ENCODE measurements at places on chromosomes 5 and 9.
A peak's percentile ranks its signal among the peaks of the same experiment; 100 is the strongest.

GRCh38 chr5:103590221-103590620, 27.6 kb upstream of the NUDT12 start:
- no peak for DNase-seq

- no peak for DNase-seq
Observed at GRCh38 chr5:73633060-73633459, 7.1 kb downstream of the ARHGEF28 start.

GRCh38 chr5:133757396-133757945, 145.1 kb upstream of the FSTL4 start:
- no peak for DNase-seq

DNA sequence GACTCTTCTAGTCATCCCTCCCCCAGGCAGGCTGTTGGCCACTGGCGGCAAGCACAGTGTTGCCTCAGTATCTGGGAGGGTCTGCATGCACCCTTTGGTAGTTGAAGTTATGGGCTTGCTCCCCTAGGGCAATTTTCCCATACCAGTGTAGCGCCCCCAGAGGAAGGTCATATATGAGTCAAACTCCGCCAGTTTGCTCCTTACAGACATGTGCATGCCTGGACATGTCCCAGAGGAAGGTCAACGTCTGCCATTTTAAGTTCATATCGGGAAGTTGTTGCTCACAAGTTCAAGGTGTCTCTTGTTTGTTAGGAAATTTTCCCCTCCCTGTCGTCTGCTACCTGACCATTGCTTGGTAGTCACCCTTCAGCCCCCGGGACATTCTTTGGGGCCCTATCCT, 51.3 kb upstream of the MROH2B start:
- DNase-seq = no peak

DNA sequence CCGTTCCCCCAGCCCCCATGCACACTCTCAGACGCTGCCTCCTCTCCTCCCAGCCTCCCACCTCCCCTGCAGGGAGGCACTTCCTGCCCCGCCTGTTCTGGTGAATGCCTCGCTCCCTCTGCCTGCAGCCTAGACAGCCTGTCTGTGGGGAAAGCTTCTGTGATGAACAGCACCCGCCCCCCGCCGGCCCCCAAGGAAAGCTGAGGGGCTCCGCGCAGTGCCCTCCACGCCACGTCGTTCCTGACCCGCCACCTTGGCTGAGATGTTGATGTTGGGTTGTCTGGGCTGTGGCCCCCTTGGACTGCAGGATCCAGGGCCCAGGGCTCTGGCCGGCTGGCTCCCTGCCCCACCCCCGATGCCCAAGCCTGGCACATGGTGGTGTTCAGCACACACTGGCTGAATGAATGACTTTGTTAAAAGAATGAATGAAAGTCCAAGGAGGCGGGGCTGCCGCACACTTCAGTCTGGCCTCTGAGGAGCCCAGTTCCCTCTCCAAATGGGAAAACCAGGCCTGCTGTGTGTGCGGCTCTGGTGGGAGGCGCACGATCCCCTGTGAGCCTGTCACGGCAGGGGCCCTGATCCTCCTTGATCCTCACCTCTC, 2.1 kb upstream of the MYMK start:
- no peak for DNase-seq

GRCh38 chr5:54832045-54832444, 153.3 kb downstream of the ESM1 start:
- DNase-seq = no peak

DNA sequence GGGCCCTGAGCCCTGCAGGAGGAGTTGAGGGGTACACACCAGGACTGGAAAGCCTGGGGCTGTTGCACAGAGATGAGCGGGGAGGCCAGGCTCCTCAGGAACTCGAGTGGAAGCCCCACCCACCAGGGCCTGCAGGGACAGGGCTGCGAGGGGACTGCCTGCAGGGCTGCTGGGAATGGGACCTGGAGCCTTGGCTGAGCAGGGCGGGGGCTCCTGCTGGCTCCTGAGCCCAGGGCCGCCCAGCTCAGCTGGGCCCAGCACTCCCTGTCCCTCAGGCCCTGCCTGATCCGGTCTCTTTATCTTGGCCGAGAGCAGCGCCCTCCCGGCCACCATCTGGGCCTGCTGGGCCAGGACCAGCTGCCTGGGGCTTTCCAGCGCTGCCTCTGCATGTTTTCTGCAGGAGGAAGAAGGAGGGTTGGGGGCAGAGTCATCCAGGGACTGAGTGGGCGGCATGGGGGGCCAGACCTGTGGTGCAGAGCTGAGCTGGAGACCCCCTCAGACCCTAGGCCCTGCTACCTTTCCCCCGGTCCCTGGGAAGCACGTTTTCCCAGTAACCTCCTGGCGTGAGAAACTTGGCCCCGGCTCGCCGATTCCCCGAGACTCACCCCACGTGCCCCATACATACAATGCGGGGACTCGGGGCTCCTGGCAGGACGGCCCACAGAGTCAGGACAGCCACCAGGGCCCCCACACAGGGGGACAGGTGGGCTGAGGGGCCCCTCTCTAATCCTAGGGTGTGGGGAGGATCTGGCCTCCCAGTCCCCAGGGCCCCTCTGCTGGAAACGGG, 9.4 kb downstream of the LCN12 start:
- no peak for DNase-seq

GRCh38 chr5:59786334-59786805, 107.2 kb downstream of the PDE4D start:
- no peak for DNase-seq

DNA sequence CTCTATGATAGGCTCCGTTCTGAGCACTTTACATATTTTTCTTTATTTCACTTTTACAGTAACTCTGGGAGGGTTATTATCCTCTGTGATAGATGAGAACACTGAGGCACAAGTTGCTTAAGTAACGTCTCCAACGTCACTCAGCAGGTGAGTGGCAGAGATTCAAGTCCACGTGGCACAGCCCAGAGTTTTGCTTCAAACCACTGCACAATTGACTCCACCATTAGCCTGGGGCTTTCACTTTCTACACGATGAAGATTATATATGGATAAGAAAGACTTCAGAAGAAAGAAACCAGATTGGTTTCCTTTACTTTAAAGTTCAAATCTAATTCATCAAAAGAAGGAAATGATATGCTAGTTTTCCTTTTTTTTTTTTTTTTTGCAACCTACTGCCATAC, 245.9 kb downstream of the SYK start:
- DNase-seq = peak; percentile 12

DNA sequence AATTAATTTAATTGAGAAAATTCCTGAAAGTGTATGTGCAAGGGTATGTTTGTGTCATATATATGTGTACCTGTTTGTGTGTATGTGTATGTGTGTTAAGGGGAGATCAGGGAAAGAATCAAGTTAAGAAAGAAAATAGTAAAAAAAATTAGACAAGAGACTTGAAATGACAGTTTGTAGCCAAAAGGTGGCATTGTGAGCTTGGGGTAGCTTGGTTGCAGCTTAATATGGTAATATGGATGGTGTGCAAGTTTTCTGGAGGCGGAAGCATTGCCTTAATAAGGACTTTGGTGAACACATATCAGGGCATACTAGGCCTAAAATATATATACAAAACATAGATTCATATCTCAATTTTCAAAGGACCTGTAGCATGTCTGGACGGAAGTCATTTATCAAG, 129.9 kb downstream of the INSYN2B start:
- no peak for DNase-seq

GRCh38 chr5:135313946-135314345, 85.1 kb downstream of the MACROH2A1 start:
- DNase-seq = no peak

GRCh38 chr5:14225173-14225834, 82.2 kb downstream of the TRIO start:
- DNase-seq = no peak

DNA sequence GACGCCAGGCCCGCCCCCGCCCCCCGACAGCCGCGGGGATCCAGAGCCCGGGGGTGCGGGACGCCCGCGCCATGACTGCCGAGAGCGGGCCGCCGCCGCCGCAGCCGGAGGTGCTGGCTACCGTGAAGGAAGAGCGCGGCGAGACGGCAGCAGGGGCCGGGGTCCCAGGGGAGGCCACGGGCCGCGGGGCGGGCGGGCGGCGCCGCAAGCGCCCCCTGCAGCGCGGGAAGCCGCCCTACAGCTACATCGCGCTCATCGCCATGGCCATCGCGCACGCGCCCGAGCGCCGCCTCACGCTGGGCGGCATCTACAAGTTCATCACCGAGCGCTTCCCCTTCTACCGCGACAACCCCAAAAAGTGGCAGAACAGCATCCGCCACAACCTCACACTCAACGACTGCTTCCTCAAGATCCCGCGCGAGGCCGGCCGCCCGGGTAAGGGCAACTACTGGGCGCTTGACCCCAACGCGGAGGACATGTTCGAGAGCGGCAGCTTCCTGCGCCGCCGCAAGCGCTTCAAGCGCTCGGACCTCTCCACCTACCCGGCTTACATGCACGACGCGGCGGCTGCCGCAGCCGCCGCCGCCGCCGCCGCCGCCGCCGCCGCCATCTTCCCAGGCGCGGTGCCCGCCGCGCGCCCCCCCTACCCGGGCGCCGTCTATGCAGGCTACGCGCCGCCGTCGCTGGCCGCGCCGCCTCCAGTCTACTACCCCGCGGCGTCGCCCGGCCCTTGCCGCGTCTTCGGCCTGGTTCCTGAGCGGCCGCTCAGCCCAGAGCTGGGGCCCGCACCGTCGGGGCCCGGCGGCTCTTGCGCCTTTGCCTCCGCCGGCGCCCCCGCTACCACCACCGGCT, 1.0 kb downstream of the FOXE1 start:
- peak; percentile 44 for DNase-seq

- no peak for DNase-seq
Observed at GRCh38 chr5:24643880-24644279, 898 bp downstream of the CDH10 start.

DNA sequence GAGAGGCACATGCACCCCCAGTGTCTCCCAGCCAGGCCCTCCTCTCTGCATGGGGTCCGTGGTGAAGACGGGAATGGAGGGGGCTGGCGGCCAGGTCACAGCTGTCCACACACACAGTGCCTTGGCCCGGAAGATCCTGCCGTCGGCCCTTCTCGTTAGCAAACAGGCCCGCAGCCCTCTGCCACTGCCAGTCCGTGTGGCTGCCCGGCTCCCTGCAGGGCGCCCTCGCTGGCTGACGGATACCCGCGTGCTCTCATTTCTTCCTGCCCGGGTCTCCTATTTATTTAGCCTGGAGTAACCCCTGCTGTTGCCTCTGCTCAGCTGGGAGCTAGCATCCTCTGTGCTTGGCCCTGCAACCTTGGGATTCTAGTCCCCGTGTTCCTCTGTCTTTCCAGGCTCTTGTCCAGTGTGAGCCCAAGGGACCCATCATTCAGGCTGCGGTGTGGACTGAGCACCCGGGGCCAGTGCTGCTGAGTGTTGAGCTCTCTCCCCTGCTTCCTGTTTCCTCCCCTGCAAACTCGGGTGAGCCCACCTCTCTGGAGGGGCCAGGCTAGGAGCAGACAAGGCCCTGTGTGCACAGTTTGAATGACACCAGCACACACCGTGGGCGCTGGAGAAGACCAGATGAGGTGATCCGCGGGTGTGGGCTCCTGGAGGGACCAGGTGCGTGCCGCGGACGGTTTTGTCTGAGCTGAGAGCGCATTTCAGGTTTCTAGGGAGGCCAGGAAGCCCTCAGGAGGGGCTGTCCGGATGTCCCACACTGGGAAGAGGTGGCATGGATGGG, 14.6 kb upstream of the RNU6ATAC start:
- DNase-seq = no peak

DNA sequence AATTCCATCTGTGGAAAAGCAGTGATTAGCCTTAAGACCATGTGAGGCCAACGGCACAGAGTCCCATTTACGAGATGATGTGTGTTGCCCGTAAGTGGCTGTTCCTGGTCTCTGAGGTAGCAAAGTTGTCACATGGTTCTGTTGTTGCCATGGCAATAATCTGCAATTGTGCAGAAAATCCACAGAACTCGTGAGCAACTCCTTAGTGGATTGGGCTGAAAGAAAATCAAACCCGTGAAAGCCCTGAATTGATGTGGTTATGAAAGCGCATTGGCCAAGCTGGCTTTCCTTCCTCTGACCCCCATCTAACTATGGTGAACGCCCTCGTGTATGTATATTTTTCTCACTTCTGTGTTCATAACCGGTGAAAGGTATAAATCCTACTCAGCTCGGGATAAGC, 614.7 kb downstream of the EBF1 start:
- DNase-seq = no peak

- DNase-seq = no peak
Observed at GRCh38 chr5:132566657-132567056, 9.9 kb downstream of the RAD50 start.

GRCh38 chr9:111838439-111838838, 43.7 kb upstream of the SHOC1 start:
- DNase-seq = no peak

DNA sequence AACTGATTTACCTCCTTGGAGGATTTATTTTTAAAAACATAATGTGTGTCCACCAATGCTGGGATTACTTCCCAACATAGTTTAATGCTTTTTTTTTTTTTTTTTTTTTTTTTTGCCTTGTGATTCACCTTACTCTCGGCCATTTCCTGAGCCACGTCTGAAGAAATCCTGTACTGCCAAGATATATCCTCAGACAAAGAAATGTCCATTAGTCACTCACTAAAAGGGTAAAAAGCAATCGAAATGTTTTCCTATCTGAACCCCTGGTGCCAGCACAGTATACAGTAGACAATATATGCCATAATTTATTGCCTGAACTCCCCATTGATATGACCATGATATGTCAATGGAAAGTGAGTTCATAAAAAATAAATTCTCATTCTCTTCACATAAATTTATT, 344.1 kb downstream of the BNC2 start:
- DNase-seq = no peak

GRCh38 chr5:36355516-36355915, 53.8 kb upstream of the RANBP3L start:
- no peak for DNase-seq

DNA sequence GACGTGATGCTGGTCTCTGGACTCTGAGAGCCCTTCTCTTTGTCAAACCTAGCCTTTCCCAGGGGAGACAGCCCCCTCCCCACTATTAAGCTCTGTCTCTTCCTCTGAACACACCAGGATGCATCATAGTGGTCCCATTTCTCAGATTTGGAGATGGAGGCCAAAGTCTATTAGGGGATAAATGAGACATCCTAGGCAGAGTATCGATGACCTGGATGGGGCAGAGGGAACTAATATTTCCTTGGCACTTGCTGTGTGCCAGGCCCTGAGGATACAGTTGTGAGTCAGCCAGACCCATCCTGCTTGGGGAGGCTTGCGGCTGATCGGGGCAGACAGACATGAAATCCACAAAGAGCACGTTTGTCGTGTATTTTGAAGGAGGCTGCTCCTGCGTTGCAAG, 5.2 kb downstream of the DNM1 start:
- no peak for DNase-seq

DNA sequence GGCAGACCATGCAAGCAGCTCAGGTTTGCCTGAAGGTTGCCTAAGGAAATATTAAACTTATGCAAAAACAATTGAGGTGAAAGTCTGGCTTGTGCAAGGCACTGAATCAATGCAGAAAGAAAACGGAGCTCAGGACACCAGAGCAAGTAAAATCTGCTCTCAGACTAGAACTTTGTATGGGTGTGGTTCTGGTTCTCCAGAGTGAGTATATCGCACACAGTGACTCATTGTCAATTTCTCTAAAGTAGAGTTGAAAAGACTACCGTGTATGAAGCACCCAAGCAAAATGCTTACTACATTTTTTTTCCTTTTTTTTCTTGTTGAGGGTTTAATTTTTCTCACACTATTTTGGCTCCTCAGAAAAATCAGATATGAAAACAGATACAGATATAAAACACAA, 650.3 kb upstream of the CDH10 start:
- no peak for DNase-seq

- DNase-seq = no peak
Observed at GRCh38 chr5:34008802-34009201, 952 bp upstream of the AMACR start.

Measured in CD4-positive, alpha-beta T cell (primary cell).